ENCODE measurements at places on chromosomes 13 and 19. TPM values are rescaled to one million over a fixed set of nuclear protein-coding genes. Genes with fewer than 3 reads are reported as not detected.

Gene MYH14
- 1.00 TPM for total RNA-seq

Gene ZNF575
- total RNA-seq = not detected

Gene LYL1
- total RNA-seq = 4.8 TPM

Gene PLIN4
- total RNA-seq = not detected

Gene PDX1
- not detected for total RNA-seq

Gene IGSF23
- total RNA-seq = not detected

Gene XAB2
- 42.0 TPM for total RNA-seq

Gene ZNF296
- 0.46 TPM for total RNA-seq

Gene MISP
- 0.36 TPM for total RNA-seq

Gene VSTM2B
- 0.93 TPM for total RNA-seq

Gene EDNRB
- total RNA-seq = 666 TPM

Gene PSPN
- total RNA-seq = 1.3 TPM

Gene OR10H1
- total RNA-seq = not detected

Gene B3GNT8
- 0.34 TPM for total RNA-seq

Gene KASH5
- not detected for total RNA-seq

Gene RFPL4A
- not detected for total RNA-seq

Gene ZNF85
- total RNA-seq = 8.3 TPM

Gene ATXN8OS
- total RNA-seq = not detected

Gene FFAR1
- total RNA-seq = not detected

Gene COL4A1
- 62.3 TPM for total RNA-seq

Gene LHB
- not detected for total RNA-seq

Gene PDE4A
- total RNA-seq = 5.3 TPM

Gene KLC3
- not detected for total RNA-seq

Gene RASL11A
- total RNA-seq = 1.7 TPM

Gene GARIN5A
- total RNA-seq = not detected

Gene TMC4
- total RNA-seq = 0.36 TPM

Gene C19orf85
- not detected for total RNA-seq

Gene RNF113B
- not detected for total RNA-seq

Gene LGI4
- 0.73 TPM for total RNA-seq

Gene TPTE2
- total RNA-seq = not detected

Gene CD22
- total RNA-seq = not detected

Gene C19orf33
- total RNA-seq = not detected

Gene CYP4F2
- total RNA-seq = not detected

Gene OSCAR
- total RNA-seq = not detected

Gene PSG2
- total RNA-seq = not detected

Gene CLEC4G
- not detected for total RNA-seq

Gene FCAR
- total RNA-seq = not detected

Gene PNMA8B
- 1.7 TPM for total RNA-seq

Data from melanocyte of skin (primary cell).